Stimulated activated naive CD8-positive, alpha-beta T cell treated with anti-CD3 and anti-CD28 coated beads, Interleukin-15, amount 100 ng/mL, for 72 hours (primary cell): ENCODE measurements at places on chromosomes 4 and X.

DNA sequence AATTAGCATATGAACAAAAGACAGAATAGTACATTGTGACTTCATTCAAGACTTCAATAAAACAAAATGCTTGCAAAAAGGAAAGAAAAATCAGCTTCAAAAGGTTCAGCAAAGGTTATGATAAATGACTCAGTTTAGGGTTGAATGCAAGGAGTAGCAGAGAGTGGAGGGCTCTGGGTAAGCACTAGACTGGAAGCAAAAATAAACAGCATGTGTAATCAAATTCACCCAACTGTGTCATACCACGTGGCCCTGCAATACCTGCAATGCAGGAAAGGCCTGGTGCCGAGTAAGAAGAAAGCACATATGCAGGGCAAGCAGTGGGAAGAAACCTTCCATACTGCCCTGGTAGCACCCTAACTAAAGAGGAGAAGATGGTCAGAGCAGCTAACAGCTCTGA lies 88.7 kb downstream of the ATP11C start:
- DNase-seq, result no peak

DNA sequence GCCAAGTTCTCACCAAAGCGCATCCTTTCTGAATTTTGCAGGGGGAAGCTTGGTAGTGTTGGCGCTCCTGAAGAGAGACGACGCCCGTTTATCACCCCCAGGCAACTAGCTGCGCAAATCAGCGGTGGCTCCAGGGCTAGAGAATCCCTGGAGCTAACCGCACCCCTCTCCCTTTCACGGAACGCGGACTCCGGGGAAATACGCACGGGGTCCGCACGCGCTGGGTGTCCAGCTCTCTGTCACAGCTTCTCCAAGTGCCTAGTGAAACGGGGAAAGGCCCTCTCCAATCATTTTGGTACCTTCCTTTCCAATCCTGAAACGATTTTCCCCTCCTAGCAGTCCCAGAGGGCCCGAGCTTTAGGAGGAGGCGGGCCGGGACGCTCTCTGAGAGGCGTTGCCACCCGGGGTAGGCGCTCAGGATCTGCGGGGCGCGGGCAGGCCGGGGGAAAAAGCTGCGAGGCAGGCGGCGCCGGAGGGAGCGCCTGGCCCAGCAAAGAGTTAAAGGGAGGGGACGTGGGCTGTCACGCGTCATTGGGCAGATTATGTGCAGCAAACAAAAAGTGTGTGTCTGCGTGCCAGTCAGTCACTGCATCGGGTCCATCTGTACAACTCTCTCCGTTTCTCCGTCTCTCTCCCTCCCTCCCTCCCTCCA lies at the start of gene PRDM8:
TSS of gene PRDM8 (plus strand) at position 582 of the 652 bp plus-strand sequence. CDS start 2,578 bp downstream, outside the sequence.
- DNase-seq, result no peak

GRCh38 chr4:8419222-8420041 lies 21.1 kb downstream of the ACOX3 start:
- peak; percentile 68 for DNase-seq

DNA sequence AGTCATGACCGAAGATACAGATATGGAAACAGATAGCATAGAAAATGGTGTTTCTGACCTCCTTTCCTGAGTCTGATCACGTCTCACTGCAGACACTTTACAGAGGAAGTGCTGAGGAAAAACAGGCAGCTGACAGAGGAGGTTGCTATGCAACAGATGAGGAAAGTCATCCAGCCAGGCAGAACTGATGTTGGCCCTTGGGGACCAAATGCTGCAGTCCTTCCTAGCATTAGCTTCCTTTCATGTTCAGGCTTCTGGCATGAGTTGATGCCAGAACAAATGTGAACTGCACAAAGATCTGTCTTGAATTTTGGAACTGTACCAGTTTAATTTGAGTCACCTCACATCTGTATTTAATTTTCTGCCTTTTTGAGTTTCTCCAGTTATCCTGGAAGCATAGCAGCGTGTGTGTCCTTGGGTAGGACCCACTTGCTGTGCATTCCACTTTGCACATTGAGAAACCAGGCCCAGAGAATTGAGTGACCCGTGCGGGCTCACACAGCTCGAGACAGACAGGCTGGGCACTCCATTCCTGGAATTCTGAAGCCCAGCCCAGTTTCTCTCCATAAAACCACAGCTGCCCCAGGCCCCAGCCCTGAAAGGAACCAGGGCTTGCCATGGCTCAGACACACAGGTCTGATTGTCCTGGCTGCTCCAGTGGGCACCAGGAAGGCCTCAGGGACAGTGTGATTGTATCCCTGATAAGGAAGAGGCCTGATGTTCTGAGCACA lies 1.4 kb upstream of the MAGED1 start:
- no peak for DNase-seq
